H54 (cell line): ENCODE measurements at places on chromosomes 5 and 9.

GRCh38 chr5:129664336-129664937 is 83.5 kb upstream of the MINAR2 start:
- DNase-seq = no peak

GRCh38 chr5:149313151-149313841 is 32.0 kb upstream of the GRPEL2 start:
- no peak for DNase-seq

DNA sequence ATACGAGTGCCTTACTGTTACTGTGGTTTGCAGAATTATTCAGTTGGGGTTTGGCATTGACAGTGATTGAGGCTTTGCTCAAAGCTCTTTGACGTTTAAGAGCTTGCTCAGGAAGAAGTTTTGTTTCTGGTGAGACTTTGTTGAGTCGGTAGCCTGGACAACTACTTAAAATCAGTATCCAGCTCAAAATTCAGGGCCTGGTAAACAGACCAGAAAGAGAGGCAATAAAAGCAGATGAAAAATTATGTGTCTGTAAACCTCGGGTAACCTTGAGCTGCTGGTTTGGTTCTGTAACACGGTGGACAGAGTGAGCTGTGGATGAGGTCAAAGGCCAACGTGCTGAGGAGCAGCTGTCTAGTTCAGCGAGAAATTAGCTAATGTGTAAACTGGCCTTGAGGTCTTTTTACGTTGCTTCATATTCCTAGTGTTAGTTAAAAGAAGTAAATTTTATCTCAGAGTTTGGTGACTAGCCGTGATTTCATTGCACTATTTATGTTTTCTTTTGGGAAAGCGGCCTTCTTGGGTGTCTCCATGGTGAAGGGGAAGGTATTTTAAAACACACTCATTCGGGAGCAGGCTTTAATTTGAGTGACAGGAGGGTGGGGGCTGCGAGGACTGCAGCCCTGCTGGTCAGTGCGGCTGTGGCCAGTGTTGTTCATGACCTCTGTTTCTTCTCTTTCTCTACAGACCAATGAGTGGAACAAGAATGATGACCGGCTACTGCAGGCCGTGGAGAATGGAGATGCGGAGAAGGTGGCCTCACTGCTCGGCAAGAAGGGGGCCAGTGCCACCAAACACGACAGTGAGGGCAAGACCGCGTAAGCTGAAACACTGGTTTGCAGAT is 82.0 kb upstream of the TTC23L start:
- DNase-seq = no peak

- no peak for DNase-seq
Observed at GRCh38 chr5:66828548-66829357, 232.6 kb downstream of the MAST4 start.

- no peak for DNase-seq
Observed at GRCh38 chr5:135481387-135481786, 29.2 kb upstream of the TIFAB start.

GRCh38 chr5:24510523-24510988 is 134.2 kb downstream of the CDH10 start:
- DNase-seq = no peak

DNA sequence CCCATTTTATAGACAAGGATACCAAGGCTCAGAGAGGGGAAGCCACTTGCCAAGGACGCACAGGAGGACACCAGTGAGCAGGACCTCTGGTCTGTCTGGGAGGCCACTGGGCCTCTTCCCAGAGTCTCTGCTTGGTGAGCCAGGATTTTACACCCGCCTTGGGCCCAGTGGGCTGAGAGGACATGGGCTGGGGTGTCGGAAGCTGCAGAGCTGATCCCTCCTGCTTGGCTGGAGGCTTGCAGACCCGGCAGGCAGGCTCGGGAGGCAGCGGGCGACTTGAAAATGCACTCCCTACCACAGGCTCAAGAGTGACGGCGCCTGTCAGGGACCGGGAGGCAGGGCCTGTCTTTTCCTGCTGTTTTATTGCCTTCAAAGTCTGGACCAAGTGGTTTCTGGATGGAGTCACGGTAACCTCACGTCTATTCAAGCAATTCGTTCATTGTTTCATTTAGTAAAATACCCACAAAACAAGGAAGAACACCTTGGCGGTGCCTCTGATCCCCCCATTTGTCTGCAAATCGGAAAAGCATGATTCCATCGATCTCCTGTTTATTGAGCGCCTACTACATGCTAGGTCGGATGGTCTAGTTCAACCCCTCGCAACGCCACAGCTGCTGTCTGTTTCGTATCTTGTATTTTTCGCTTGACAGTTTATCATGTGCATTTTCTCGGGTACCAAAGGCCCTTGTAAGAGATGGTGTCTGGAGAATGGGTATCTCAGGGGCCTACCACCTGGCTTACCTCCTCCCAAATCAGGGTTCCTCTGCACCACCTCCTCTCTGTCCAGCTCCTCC is 108.1 kb upstream of the IER5L start:
- DNase-seq = no peak

GRCh38 chr5:141771031-141771430 is 89.0 kb upstream of the ARAP3 start:
- no peak for DNase-seq

GRCh38 chr9:124331580-124331979 is 73.8 kb downstream of the NEK6 start:
- DNase-seq = no peak

- DNase-seq = no peak
Observed at GRCh38 chr9:126312584-126313551, 13.8 kb upstream of the MVB12B start.

DNA sequence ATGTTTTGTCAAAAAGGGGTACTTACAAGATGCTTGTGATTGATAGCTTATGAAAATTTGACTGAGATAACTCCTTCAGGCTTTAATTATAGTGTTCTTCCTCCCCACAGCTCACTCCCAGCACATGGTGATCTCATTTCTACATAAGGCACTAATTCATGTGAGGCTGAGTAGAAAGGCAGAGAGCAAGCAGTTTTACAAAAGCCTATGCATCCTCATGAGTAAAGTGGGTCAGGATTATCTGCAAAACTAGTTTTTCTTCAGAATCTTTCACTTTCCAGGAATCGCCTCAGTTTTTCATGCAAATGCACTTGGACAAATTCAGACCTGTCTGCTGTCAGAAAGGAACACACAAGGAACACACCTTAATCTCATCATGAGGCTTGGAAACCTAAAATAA is 92.1 kb upstream of the FBN2 start:
- DNase-seq = no peak
